ENCODE measurements at places on chromosomes 4 and X.

DNA sequence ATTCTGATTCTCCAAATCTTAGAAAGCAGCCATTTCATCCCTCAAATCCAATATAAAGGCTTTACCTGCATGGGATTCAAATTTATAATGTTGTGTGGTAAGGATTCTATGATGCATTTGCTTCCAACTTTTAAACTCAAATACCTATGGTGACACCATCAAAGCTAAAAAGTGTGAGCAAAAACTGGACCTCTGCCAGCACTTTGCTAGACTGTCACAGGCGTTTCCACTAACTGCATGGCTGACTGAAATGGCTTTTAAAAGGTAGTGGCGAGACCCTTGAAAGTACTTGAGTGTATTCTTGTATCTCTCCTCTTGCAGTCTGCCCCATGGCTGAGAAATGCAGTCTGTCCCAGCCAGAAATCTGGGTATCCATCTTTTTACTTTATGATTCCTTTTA lies 169.4 kb downstream of the AMELX start:
- no peak for DNase-seq

GRCh38 chr4:108174856-108175255 lies 6.1 kb upstream of the LEF1 start:
- DNase-seq, result no peak

DNA sequence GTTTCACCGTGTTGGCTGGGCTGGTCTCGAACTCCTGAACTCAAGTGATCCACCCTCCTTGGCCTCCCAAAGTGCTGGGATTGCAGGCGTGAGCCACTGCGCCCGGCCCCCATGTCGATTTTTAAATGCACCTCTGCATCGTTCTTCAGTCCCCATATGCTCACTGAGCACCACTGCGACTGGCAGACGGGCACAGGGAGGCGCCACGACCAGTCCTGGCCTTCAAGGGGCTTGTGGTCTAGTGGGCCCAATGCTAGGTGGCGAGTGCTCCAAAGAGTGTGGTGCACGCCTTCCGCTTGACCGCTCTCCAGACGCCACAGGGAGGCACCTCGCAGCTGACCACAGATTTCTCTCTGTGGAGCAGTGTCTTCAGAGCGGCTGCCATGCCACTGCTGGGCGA lies 11.7 kb upstream of the MSANTD1 start:
- no peak for DNase-seq

DNA sequence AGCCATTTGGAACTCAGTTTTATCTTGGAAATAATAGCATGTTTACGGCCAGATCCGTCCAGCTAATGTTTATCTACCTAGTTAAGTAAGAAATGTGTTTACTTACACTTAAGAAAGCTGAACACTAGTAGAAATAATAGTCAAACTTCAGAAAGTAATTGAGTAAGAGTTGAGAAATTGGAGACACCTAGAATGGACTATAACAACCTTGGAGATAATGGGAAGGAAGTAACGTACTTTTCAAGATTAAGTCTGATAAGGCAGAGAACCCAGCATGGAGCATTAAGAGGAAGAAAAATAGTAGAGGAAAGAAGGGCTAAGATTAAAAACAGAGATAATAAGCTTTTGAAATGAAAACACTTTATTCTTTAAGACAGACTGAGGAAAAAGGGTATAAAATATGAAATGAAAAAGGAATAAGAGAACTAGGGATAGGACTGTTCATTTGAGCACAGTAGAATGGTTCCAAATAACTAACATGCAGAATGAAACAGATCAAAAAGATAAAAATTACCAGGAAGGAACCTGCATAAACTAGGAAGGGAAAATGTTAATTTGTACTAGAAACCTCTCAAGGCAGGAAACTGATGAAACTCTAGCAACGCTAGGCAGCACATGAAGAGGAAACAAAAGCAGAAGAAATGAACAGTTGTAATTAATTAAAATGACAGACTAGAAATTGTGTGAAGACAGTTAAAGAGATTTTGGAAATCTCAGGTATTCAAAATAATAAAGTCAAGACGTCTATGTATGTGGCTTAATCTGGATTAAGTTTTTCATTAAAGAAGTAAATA lies 71.7 kb downstream of the FBXW7 start:
- DNase-seq, result no peak

DNA sequence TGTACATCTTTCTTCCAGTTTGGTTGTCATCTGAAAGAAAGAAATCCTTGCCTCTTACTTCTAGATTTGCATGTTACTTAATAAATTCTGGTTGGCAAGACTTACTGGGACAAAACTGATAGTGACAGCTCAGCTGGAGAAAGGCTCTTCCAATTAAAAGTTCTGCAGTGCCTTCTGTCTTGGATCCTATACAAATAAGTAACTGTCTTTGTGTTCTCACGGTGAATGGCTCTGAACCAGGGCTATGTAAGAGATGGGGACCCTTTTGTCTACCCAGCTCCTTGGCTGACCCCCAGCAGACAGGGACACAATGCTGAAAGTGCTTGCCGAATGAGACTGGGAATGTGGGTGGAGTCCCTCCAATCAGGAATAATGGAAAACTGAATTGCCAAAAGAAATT lies 89.5 kb downstream of the AASDH start:
- DNase-seq, result no peak

- DNase-seq, result no peak
Observed at GRCh38 chr4:147955827-147956558, 224.1 kb downstream of the ARHGAP10 start.

- DNase-seq, result no peak
Observed at GRCh38 chr4:90207887-90208454, 80.8 kb downstream of the CCSER1 start.

DNA sequence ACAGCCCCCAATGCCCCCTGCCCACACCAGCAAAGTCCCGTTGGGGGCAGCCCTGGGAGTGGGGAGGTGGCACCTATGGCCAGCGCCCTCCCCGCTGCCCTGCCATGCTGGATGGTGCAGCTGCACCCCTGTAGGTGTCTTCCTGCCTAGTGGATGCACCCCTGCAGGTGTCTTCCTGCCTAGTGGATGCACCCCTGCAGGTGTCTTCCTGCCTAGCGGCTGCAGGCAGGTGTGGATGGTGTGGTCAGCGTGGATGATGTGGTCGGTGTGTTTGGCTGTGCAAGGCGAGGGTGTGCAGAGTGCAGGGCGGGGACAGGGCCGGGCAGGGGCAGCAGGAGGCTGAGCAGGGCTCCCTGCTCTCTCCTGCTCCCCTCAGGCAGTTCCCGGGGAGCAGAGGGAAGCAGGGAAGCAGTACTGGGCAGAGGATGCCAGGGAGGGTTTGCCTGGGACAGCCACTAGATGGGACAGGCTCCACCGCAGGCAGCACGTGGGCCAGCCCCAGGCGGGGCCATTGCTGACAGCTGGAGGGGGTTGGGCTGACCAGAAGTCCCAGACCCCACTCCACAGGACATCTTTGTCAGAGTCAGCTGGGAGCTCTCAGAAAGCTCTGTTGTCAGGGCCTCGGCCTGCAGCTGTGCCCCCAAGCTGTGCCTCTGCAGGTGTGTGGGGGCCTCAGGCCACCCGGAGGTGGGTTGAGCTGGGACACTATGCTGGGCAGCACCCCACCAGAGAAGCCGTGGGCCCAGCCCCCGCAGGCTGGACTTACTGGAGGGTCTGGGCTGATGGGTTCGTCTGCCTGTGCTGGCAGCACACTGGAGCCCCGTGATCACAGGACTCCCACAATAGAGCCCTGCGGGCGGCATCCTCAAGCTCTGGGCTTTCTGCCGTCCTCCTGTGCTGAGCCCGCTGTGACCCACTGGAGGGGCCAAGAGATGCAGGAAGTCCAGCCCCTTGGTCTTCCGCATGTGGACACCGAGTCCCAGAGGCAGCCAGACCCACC lies 23.7 kb downstream of the DOK7 start:
- DNase-seq, result peak; percentile 46

DNA sequence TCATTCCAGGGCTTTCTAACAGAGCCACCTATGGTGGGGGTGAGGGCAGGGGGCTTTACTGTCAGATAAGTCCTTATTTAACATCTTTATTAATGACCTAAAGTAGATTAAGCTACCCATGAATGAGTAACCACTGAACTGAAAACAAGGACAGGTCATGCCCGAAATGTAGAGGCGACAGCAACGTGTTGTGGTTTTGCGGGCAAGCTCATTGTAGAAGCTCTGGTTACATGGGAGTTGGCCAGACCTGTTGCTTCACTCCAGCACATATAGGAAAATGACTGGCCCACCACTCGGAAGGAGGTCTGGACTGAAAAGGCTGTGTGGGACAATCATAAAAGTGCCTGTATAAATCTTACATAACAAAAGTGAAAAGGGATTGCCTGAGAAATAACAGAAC lies 109.6 kb upstream of the NDP start:
- no peak for DNase-seq

DNA sequence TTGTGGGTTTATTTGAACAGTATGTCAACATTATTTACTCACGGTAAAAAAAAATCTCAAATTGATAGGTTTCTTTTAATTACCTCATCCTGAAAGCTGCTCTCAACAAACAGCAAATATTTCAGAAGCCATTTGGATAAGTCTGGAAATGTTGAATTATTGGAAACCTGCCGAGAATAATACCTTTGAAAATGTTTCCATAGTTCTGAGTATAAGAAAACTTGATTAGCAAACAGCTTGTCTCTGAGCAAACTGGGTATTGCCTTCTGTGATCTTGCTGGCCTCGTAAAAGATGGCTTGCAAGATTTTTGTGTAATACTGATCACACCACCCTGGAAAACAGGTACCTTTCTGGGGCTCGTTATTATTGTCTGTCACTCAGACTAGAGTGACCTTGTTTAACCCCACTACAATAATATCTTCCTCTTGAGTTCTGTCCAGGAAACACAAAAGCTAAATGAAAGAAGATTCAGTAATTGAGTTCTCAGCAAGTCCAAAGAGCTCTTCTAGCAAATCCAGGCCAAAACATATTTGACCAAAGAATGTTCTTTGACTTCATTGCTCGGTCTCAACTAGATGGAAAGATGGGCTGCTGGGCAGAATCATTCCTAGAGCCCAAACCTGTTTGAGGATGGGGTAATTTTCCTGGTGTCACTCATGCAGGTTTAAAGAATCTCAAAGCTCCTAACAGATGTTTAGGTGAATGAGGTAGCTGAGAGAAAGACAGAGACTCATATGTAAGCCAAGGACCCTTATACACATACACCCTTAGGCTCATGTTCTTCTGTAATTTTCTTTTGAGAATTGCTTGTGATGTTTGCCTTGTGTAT lies 255.6 kb upstream of the JADE1 start:
- DNase-seq, result no peak

Data from head of caudate nucleus (tissue), 42 donors.